ENCODE measurements at places on chromosomes 3 and 15.
A peak's percentile ranks its signal among the peaks of the same experiment; 100 is the strongest.

- peak; percentile 90 for DNase-seq
Observed at GRCh38 chr15:74193299-74193718, 9.3 kb downstream of the STRA6 start.

- DNase-seq = peak; percentile 54
Observed at GRCh38 chr3:50194128-50194902, 2.9 kb downstream of the GNAT1 start.

- peak; percentile 25 for DNase-seq
Observed at GRCh38 chr3:133014325-133014724, 23.9 kb upstream of the TMEM108 start.

- DNase-seq = no peak
Observed at GRCh38 chr3:81789691-81790090, 28.2 kb upstream of the GBE1 start.

DNA sequence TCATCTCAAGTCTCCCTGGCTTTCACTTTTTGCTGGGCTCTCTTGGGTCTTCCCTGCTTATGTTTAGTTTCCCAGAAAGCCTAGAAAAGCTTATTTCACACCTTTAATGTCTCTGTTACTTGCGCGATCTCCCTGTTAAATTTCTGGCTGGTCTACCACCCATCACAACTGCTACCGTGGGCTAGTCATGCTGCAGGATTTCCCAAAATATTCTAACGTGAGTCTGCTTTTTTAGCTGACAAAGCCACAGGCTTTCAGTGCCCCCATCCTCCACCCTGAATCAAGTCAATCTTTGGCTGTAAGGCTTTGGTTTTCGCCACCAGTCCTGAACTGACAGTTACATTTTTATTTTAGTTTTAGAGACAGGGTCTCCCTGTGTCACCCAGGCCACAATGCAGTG, 74.1 kb downstream of the SUMF1 start:
- no peak for DNase-seq

DNA sequence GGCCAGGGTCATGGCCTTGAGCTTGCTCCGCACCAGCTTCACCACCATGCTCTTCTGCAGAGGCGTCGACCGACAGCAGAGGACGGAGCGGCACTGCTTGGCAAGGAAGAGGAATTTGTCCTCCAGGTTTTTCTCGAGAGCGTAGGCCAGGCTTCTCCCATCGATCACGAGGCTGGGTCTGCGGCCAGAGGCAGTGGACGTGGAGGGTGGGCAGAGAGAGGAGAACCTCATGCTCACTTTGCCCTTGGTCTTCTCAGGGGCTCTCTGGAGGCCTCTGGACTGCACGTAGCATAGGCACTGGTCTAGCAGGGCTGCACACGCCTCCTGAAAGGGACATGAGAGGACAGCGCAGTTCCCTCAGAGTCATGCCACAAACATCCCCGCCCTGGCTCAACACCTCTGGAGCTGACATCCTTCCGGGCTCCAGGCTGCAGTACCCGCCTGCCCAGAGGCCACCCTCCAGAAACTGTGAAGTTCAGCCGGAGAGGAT, 168.3 kb downstream of the ATP10A start:
- DNase-seq = no peak

DNA sequence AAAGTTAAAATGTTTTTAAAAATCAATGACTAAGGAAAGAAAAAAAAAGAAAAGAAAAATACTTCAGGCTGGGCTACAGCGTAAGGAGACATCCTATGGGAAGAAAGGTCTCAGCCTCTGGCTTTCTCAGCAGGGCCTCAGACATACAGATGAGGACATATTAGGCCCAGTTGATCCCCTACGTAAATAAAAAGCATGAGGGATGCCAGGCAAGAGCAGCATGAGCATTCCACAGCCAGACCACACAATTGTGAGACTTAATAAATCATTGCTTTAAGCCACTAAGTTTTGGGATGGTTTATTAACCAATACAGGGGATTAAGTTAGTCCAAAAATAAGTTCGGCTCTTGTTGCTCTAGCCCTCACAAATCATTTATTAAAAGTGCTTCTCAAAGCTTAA, 394.1 kb upstream of the NECTIN3 start:
- DNase-seq = no peak

DNA sequence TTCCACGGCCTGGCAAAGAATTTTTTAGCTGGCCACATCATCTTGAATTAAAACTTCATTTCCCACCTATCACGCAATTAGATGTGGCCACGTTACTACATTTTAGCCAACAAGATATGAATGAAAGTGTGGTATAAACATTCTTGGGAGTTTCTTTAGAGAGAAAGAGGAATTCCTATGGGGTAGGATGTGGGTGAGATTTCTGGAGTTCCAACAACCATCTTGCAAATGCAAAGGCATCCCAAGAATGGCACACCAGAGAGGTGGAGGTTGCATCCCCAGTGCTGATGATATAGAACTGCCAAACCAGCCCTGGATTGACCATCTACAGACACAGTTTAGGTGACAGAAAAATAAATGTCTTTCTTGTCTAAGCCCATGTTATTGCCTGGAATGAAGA, 66.3 kb upstream of the AKAP13 start:
- no peak for DNase-seq

- no peak for DNase-seq
Observed at GRCh38 chr15:31272558-31273257, 53.9 kb upstream of the KLF13 start.

DNA sequence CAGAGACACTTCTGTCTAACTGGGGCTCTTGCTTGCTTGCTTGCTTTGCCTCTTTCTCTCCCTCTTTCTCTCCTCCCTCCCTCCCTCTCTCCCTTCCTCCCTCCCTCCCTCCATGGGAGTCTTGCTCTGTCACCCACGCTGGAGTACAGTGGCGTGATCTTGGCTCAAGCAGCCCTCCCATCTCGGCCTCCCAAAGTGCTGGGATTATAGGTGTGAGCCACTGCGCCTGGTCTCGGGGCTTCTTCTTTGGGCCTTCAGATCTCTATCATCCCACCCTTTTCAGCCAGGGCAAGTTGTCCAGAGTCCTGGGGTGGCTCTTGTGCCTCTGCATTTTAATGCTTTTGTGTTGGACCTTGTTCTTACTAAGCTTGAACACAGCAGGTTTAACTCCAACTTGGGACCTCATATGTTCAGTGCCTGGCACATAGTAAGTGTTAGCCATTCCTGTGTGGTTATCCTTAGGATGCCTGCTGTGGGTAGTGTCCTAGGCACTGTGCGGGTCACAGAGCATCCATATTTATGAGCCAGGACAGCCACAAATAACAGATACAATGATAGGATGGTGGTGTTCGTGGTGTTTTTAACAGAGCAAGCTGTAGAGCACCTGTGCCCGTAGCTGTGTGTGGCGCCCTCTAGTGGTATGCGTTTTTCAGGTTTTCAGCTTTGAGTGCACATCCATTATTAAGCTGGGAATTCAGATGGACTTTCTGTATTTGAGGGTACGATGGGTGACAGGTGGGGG, 75.1 kb downstream of the CCK start:
- DNase-seq = peak; percentile 78

- DNase-seq = no peak
Observed at GRCh38 chr3:8911781-8912180, 51.5 kb downstream of the RAD18 start.

GRCh38 chr3:138084196-138084595, 31.2 kb downstream of the DZIP1L start:
- no peak for DNase-seq

Data from MCF 10A (cell line).